ENCODE measurements at places on chromosomes 7 and 10.

DNA sequence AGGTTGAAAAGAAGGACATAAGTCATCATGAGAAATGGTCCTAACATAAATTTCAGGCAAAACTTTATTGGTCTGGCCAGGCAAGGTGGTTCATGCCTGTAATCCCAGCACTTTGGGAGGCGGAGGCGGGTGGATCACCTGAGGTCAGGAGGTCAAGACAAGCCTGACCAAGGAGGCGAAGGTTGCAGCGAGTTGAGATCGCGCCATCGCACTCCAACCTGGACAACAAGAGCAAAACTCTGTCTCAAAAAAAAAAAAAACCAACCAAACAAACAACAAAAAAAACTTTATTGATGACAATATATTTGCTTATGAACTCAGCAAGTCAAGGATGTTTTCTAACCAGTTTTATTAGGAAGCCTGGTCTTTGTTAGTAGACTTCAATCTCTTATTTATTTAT lies 54.6 kb upstream of the ARHGAP21 start:
- no peak for DNase-seq

DNA sequence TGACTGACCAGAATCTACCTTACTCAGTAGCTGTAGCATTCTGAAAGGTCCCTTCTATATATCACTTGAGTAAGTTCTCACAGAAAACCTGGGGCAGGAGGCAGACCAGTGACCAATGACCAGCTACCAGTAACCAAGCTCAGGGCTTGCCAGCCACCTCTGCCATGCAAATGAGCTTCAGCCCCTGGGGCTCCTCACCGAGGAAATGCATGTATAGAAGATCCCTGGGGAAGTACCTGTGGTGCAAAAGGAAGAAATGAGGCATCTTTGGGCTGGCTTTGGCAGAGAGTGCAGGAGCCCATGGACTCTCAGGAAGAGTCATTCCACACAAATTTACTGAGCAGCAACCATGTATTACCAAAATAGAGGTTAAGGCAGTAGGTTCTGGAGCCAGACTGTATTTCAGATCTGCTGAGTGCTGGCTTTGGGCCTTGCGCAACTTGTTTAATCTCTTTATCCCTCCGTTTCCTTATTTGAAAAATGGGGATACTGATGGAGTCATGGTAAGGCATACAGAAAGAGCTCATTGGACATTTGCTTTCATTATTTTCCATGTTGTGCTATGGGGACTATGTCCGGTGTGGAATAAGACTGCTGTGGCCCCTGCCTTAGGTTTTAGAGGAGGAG lies 41.1 kb upstream of the FAM204A start:
- no peak for DNase-seq

- DNase-seq, result no peak
Observed at GRCh38 chr7:106561666-106562411, 99.1 kb downstream of the CCDC71L start.

DNA sequence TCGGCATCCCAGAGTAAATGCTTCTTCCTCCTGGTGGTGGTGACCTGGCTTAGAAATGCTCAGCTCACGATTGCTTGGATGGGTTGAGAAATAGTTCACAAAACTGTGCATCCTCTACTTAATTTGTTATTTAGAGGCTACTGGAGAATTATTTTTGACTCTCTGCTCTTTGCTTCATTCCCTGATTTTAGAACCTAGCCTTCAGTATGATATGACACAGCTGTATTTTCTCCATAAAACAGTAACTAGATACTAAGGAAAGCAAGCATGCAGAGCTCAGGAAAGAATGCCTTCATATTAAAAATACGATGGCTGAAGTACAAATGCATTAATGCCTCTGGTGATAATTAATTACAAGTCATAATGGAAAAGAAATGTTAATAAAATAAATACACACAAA lies 602.0 kb upstream of the COBL start:
- no peak for DNase-seq

GRCh38 chr7:143405173-143406001 lies 3.3 kb downstream of the EPHA1 start:
- DNase-seq, result no peak

GRCh38 chr7:136998495-136998894 lies 130.0 kb downstream of the CHRM2 start:
- DNase-seq, result no peak

DNA sequence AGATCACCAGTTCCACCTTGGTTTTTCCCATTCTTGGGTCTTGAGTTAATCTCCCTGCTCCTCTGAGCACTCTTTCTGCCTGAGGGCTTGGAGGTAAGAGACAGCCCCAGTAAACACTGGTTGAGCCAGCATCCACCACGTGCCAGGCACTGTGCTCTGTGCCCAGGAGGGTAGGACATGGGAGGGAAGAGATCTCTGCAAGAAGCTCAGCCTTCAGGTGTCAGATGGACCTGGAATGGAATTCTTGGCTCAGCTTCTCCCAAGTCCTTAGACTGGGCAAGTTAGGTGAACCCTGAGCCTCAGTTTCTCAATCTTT lies 2.5 kb downstream of the ZYX start:
- no peak for DNase-seq

DNA sequence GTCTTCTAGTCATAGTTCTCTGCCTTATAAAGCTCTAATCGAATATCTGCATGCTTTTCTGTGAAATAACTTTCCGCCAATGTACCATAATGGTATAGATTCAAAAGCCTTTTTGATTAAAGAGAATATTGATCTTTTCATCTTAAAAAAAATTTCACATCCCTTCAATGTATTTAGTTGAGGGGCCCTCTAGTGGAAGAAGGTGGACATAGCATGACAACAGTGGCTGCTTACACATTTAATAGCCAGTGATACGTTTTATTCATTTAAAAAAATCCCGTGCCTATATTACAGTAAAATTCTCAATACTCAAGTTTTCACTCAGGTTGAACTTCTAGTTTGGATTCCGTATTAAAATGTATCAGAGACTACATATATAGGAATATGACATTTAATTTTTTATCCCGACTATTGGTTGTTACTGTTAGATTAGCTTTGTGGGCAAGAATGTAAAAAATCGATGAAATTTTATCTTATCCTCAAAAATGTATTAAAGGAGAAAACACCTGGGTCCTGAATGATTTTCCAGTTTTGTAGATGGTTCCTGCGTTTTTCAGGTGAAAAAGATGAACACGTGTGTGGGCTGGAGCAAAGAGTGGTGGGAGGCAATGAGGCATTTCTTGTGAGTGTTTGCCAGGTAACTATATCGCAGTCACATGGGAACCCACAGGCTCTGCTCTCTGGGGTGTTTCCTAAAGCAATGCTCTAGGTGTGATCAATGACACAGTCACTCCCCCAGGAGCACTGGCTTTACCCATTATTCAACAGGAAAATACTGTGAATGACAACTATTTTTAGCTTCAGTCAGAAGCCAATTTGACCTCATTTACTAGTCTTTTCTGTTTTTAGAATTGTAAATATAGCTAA lies 24.1 kb upstream of the PNLIP start:
- DNase-seq, result peak; percentile 38
